Motor neuron (in vitro differentiated cells): ENCODE measurements at places on chromosomes 13 and 19.

GRCh38 chr19:10001899-10002298 lies 8.4 kb downstream of the COL5A3 start:
- no peak for ATAC-seq

GRCh38 chr13:57633141-57633949 lies 1.8 kb downstream of the PCDH17 start:
- peak; percentile 5 for ATAC-seq

DNA sequence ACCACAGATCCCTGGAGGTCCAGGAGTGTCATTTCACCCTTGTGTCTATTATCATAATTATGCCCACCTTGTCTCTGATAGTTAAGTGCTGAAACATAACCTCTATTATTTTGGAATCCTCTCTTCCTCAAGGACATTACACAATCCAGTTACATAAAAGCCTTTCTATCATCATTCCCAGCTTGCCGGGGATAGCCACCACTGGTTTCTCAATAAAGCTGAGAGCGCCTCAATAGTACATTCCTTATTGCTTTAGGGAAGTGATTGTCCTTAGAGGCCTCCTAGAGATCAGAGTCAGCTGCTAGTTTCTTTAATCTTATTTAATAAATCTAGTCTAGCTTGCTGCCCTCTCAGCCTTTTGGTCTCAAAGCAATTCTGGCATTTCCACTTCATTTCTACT lies 490.0 kb upstream of the ATXN8OS start:
- ATAC-seq, result no peak

DNA sequence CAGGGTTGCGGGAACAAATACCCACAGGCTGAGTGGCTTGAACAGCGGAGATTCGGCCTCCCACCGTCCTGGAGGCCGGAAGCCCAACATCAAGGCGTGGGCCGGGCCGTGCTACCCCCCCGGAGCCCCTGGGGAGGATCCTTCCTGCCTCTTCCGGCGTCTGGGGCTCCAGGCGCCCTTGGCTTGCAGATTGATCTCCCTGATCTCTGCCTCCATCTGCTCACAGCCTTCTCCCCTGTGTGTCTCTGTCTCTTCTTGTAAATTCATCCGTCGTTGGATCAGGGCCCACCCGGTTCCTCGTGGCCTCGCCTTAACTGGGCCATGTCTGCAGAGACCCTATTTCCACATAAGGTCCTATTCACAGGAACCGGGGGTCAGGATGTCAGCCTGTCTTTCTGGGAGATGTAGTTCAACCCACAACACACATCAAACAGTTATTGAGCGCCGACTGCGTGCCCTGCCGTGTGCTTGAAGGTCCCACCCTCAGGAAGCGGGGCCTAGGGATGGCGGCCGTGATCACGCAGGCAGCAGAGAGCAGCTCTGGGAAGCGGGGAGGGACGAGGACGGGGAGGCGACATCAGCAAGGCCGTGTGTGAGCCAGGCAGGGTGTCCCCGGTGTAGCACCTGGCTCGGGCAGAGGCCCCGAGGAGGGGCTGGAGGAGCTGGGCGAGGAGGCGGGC lies 21.3 kb downstream of the HCN2 start:
- ATAC-seq, result peak; percentile 40

DNA sequence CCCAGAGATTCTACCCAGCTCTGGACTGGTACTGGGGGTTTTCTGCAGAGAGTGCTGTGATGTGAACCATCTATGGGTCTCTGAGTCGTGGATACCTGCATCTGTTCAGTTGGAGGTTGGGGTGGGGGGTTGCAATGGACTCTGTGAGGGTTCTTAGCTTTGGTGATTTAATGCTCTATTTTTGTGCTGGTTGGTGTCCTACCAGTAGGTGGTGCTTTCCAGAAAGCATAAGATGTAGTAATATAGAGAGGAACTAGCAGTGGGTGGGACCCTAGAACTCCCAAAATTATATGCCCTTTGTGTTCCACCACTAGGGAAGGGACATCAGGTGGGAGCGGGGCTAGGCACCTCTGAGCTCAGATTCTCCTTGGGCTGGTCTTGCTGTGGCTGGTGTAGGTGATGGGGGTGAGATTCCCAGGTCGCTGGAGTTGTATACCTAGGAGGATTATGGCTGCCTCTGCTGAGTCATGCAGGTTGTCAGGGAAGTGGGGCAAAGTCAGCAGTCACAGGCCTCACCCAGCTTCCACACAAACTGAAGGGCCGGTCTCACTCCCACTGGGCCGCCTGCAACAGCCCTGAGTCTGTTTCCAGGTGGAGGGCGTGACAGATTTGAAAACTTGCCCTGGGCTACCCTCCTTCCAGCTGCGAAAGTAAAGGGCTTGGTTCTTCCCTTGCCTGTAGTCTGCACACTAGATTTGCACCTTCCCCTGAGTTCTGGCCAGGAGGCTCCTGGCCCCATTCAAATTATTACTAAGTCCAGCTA lies 573.0 kb upstream of the SLITRK1 start:
- no peak for ATAC-seq
